ENCODE measurements at places on chromosomes 1 and 21. TPM values are rescaled to one million over a fixed set of nuclear protein-coding genes. Genes with fewer than 3 reads are reported as not detected.

Gene PAQR7
- 3.7 TPM for total RNA-seq

DNA sequence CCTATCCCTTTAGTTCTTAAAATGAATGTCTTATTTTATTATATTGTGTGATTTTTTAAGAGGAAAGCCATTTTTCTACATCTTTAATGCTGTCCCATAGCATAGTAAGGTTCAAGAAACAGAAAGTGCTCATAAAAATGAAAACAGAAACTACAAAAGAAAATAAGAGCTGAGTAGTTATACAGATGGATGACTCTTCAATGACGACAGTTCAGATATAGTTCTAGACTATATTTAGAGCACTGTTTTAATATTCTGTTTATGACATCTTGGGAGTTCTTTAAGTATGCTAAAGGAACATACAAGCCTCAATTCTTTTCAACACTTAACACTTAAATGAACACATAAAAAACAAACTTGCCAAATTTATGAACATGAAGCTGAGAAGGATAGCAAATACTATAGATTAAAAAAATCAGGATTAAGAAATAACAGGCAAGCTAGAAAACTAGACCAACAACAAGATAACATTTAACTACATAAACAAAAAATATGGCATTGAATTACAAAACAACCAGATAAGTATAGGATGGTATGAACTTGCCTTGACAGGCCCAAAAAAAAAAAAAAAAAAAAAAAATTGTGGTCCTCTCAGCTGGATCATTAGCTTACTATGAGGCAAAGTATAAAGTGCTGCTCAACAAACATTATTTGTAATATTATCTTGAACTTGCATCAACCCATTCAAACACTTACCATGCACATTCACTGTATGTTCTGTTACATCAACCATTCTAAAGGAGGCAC is 87.9 kb downstream of the ZZZ3 start:
- DNase-seq = no peak
- H3K36me3 ChIP-seq = no peaks in the 10 kb centered on the region
- no peaks in the 10 kb centered on the region for H3K27me3 ChIP-seq
- H3K27ac ChIP-seq = no peak overlapping the region
- no peaks in the 10 kb centered on the region for H3K4me1 ChIP-seq
- H3K4me3 ChIP-seq = no peak overlapping the region

GRCh38 chr1:113325022-113325421 is 65.3 kb upstream of the MAGI3 start:
- H3K4me3 ChIP-seq = no peak overlapping the region
- H3K4me1 ChIP-seq = no peaks in the 10 kb centered on the region
- H3K27me3 ChIP-seq = no peaks in the 10 kb centered on the region
- DNase-seq = no peak

GRCh38 chr1:70487459-70487815 is 76.4 kb downstream of the CTH start:
- no peaks in the 10 kb centered on the region for H3K36me3 ChIP-seq
- H3K27ac ChIP-seq = no peak overlapping the region
- no peaks in the 10 kb centered on the region for H3K27me3 ChIP-seq
- no peak overlapping the region for H3K4me3 ChIP-seq

- H3K27me3 ChIP-seq = no peaks in the 10 kb centered on the region
- peak overlapping the region; percentile 81 for H3K4me3 ChIP-seq
- peak overlapping the region; percentile 66 for H3K27ac ChIP-seq
- no peaks in the 10 kb centered on the region for H3K36me3 ChIP-seq
- no peak for DNase-seq
Observed at GRCh38 chr1:198936371-198937083, 297.7 kb downstream of the PTPRC start.

GRCh38 chr1:4851385-4852065 is 197.1 kb downstream of the AJAP1 start:
- no peak for DNase-seq
- H3K4me1 ChIP-seq = no peaks in the 10 kb centered on the region
- no peaks in the 10 kb centered on the region for H3K36me3 ChIP-seq
- H3K27ac ChIP-seq = no peak overlapping the region

DNA sequence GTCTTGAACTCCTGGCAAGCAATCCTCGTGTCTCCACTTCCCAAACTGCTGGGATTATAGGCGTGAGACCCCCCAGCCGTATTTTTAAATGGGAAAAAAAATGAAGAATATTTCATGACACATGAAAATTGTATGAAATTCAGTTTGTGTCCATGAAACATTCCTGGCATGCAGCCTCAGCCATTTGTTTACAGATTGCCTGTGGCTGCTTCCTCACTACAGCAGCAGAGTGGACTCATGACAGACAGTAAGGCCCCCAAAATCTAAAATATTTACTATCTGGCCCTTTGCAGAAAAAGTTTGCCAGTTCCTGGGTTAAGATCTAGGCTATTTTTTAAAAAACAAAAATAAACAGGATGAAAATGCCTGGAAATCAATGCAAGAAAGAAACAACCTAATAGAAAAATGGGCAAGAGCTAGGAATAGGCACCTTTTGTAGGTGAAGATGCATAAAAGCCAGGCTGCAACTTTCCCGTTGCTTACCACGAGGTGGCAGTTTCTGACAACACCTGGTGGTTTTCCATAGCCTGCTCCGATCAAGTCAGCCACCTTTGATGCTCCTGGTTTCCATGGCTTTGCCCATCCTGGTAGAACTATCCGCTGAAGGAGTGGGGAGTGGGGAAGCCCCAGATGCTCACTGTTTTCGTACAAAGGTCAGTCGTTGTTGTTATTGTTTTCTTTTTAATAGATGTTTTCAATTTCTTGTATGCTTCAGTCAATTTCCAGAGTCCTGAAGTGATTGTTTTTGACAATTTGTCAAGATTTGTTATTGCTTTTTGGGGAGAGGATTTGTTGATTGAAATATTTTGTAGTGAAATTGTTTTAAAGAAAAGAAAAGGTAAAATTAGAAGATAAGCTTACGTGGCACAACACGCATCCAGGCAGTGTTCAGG is 24.3 kb downstream of the UBE2Q1 start:
- no peak for DNase-seq
- peaks cover 14% of the 10 kb centered on the region for H3K27me3 ChIP-seq
- H3K4me1 ChIP-seq = no peaks in the 10 kb centered on the region
- H3K36me3 ChIP-seq = no peaks in the 10 kb centered on the region
- no peak overlapping the region for H3K27ac ChIP-seq

DNA sequence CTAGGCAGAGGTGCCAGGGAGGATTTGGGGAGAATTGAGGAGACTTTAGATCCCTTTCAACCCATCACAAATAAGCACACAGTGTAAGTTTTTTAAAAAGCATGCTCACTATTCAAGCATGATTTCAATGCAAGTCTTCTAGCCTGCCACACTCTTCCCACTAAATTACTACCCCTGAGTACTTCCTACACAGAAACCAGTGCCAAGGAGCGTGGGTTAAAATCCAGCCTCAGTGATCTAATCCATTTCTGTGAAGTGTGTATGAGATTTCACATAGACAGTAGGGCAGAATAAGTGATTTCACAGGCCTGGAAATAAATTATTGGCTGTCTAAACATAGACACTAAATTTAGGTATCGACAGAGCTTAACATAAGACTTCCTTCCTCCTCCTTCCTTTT is 142.9 kb upstream of the ATP1B1 start:
- no peak overlapping the region for H3K4me3 ChIP-seq
- H3K36me3 ChIP-seq = no peaks in the 10 kb centered on the region
- H3K27me3 ChIP-seq = no peaks in the 10 kb centered on the region

GRCh38 chr1:29469457-29469856 is 233.1 kb downstream of the PTPRU start:
- H3K4me3 ChIP-seq = no peak overlapping the region
- DNase-seq = no peak
- H3K27me3 ChIP-seq = peaks cover 47% of the 10 kb centered on the region
- no peaks in the 10 kb centered on the region for H3K36me3 ChIP-seq
- no peak overlapping the region for H3K27ac ChIP-seq

DNA sequence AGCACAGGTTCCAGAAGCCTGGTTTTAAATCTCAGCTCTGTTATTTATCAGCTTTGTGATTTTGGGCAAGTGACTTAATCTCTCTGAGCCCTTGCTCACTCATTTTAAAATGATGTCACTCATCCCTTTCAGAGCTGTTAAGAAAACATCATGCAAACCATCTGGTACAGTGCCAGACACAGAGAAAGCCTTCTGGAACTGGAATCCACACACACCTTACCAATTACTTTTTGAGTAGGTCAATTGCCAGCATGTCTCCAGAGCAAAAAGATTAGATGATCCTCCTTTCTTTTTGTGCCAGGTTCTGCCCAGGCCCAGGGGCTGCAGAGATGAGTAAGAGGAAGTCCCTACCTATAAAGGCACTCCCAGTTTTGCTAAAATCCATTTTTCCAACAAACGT is 61.3 kb downstream of the ROR1 start:
- H3K4me1 ChIP-seq = no peaks in the 10 kb centered on the region
- no peaks in the 10 kb centered on the region for H3K27me3 ChIP-seq
- H3K4me3 ChIP-seq = no peak overlapping the region
- no peak for DNase-seq

- no peak overlapping the region for H3K4me3 ChIP-seq
- no peak overlapping the region for H3K27ac ChIP-seq
- H3K36me3 ChIP-seq = peaks cover 77% of the 10 kb centered on the region
- DNase-seq = no peak
- no peaks in the 10 kb centered on the region for H3K27me3 ChIP-seq
- H3K4me1 ChIP-seq = no peaks in the 10 kb centered on the region
Observed at GRCh38 chr1:6074192-6074901, 28.7 kb downstream of the KCNAB2 start.

Gene EPRS1
- 86.9 TPM for total RNA-seq

Gene FMOD
- 0.41 TPM for total RNA-seq

DNA sequence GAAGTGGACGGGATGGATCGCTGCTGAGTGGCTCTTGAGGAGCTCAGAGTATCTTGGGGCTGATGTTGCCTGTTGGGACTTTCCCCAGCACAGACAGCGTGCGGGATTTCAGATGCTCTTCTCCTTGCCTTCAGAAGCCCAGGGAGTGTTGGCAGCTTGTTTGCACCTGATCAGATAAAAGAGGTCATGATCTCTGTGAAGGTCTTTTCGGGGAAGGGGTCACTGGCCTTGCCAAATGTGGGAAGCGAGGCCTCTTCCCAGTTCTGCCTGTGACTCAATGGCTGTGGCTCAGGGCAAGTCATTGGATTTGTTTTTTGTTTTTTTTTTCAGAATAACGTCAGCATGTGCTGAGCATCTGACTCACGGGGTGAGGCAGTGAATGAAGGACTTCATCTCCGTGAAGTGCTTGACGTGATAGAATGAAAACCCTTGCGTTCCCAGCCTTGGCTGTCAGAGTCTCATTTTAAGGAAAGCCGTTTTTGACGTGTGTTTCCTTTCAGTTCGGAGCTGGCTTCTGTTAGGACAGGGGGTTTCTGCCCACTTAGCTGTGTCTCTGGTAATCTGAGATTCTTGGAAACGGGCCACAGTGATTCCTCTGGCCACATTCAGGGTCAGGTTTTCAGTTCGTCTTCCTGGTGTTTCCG is 46.7 kb downstream of the GALNT2 start:
- peaks cover 4% of the 10 kb centered on the region for H3K36me3 ChIP-seq
- peaks cover 14% of the 10 kb centered on the region for H3K4me1 ChIP-seq
- DNase-seq = no peak
- no peak overlapping the region for H3K4me3 ChIP-seq

Gene NEGR1
- total RNA-seq = 0.13 TPM

Gene PTPRC
- total RNA-seq = 674 TPM

- H3K4me1 ChIP-seq = no peaks in the 10 kb centered on the region
- no peaks in the 10 kb centered on the region for H3K27me3 ChIP-seq
- H3K27ac ChIP-seq = no peak overlapping the region
Observed at GRCh38 chr1:114368560-114369255, 142.3 kb downstream of the TRIM33 start.

DNA sequence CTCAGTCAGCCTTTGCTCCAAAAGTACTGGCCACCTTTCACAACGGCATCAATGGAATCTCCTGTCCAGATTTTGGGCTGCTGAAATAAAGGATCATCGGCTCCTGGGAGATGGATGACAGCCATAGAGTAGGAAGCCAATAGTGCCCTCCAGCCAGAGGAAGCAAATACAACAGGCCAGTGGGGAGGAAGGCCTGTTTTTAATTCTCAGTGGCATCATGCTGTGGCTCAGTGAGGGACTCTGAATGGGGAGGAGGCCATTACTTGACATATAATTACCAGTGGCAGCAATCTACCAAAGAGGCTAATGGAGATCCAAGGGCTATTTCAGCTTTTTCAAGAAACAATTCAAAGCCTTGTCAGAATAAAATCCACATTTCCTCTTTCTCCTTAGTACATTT is 26.7 kb downstream of the COLGALT2 start:
- no peaks in the 10 kb centered on the region for H3K27me3 ChIP-seq
- H3K27ac ChIP-seq = no peak overlapping the region
- no peak overlapping the region for H3K4me3 ChIP-seq
- H3K4me1 ChIP-seq = no peaks in the 10 kb centered on the region
- DNase-seq = no peak
- H3K36me3 ChIP-seq = no peaks in the 10 kb centered on the region
